ENCODE measurements at places on chromosomes 7 and 10.

GRCh38 chr7:47453093-47454061, 128.5 kb downstream of the TNS3 start:
- peak; percentile 38 for DNase-seq

- DNase-seq = no peak
These were observed 6.1 kb upstream of the UBE2H start for GRCh38 chr7:129958643-129959470.

GRCh38 chr10:49055221-49055849, 60.0 kb downstream of the VSTM4 start:
- no peak for DNase-seq

- no peak for DNase-seq
These were observed 11.3 kb downstream of the STARD3NL start for GRCh38 chr7:38189231-38189938.

GRCh38 chr7:155939350-155939749, 127.1 kb upstream of the SHH start:
- DNase-seq = no peak

GRCh38 chr7:66265566-66265965, 60.4 kb downstream of the TPST1 start:
- DNase-seq = no peak

DNA sequence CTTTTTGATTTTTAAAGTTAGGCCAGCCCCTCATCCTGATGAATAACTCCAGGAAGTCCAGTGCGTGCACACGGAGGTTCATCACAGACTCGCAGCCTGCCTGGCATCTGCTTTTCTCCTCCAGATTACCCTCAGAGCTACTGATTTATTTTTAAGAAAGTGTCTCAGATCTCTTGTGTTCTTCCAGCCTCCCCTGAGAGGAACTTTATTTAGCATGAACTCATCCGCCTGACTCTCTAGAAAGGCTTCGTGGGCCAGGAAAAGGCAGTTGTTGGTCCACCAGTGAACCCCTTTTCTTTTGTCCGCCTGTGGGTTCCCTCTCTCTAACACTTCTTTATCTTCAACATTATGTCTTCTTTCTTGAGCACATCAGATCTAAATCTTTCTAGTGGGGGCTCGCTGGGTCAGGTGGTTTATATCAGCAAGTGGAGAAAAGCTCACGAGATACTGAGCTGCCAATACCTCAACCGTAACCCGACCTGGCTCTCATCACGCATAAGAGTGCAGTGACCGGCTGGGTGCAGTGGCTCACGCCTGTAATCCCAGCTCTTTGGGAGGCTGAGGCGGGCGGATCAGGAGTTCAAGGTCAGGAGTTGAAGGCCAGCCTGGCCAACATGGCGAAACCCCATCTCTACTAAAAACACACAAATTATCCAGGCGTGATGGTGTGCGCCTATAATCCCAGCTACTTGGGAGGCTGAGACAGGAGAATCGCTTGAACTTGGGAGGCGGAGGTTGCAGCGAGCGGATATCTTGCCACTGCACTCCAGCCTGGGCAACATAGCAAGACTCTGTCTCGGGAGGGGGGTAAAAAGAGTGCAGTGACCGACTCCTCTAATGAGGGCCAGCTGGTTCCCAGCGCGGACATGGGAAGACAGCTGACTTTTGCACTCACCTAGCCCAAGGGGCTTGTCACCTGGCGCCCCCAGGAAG, 162.3 kb downstream of the CCDC3 start:
- DNase-seq = no peak

DNA sequence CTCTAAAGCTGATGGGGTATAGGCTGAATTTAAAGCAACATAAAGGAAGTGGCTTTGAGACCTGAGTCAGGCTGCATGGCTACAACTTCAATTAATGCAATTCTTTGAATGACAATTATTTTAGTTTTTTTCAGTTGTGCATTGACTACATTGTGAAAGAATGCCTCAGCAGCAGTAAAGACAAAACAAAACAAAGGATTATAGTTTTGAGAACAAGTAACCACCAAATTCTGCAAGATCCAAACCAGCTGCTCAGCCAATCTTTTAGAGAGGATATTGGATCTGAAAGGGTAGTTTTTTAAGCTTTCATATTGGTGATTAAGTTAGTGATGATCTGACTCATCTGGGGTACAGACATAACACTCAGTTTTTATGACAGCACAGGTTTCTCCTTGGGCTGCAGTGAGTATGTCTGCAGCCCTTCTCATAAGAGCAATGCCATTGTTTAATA, 40.6 kb upstream of the ABCA13 start:
- DNase-seq = no peak

DNA sequence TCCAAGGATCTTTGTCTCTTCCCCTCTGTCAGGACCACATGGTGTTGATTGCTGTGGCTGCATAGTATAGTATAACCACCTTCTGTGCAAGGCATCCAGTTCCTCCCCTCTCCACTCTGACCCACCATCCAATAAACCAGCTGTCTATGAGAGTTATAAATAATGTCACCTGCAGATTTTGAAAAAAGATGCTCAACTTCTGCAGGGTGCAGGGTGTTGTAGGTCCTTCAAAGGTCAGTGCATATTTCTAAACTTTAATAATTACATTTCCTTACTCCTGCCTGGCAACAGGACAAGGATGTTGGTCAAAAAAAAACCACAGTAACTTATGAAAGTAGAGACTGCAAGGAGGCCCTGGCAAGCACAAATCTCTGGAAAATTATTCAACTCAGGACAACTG, 166.2 kb downstream of the PKD1L1 start:
- no peak for DNase-seq

- DNase-seq = no peak
These were observed 11.9 kb downstream of the RGR start for GRCh38 chr10:84256510-84257342.

GRCh38 chr10:34736976-34737771, 77.9 kb downstream of the PARD3 start:
- no peak for DNase-seq

- DNase-seq = no peak
These were observed 4.3 kb upstream of the OR13A1 start for GRCh38 chr10:45319702-45320101.

- DNase-seq = no peak
These were observed 323.5 kb downstream of the ADARB2 start for GRCh38 chr10:1413823-1414222.

- no peak for DNase-seq
These were observed 19.8 kb downstream of the MAD1L1 start for GRCh38 chr7:2212906-2213305.

- no peak for DNase-seq
These were observed 770.8 kb downstream of the ANKRD7 start for GRCh38 chr7:118995350-118995749.

DNA sequence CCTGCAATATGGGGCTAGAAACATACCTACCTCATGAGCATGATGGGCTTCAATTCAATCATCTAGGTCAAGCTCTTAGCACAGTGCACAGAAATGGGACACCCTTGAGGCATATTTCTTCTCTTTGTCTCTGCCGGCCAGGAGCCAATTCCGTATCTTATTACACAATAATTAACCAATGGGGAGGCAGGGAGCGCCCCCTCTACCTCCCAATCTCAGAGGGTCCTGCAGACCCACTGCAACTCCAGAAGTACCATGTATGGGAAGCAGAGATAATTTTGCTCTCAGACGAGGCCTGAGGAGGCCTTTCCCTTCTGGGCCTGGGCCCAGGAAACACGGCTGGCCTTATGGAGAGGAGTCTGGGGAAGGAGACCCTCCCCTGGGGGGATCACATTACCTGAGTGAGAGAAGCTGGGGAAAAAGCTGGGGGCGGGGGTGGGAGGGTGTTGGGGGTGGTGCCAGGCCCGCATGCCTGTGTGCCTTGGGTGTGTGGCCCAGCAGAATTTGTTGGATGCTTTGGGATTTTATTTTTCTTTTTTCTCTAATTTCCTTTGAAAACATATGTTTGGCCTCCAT, 155.5 kb downstream of the UBE2H start:
- no peak for DNase-seq

DNA sequence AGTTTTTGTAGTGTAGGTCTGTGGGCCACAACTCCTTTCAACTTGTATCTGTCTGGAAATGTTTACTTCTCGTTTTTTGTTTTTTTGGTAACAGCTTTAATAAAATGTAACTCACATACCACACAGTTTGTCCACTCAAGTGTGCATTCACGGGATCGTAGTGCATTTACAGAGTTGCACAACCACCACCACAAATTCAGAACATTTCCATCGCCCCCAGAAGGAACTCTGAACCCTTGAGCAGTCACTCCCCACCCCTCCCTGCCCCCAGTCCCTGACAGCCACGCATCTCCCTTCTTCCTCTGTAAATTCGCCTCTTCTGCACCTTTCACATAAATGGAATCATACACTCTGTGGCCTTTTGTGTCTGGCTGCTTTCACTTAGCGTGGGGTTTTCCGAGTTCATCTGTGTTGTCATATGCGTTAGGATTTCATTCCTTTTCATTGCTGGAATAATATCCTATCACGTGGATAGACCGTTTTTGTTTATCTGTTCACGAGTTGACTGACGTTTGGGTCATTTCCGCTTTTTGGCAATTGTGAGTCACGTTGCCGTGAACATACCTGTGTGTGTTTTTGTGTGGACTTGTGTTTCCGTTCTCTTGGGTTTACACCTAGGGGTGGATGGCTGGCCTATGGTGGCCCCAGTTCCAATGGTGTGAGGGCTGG, 10.3 kb downstream of the JAKMIP3 start:
- no peak for DNase-seq

DNA sequence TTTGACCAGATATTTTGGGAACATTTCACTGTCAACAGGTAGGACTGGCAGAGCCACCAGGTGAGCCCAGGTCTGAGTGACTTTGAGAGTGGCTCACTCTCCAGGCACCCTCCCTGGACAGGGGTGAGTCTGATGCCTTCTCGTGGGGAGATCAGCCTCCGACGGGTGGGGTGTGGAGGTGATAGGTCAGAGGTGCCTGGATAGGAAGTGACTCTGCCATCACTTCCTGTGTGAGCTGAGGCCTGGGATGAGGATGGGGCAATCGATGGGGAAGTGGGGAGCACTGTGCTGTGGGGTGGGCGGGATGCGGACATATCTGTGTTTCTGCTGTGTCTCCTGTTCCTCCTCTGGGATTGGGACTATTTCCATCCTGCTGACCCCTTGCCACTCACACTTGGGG, 34.6 kb downstream of the IFT22 start:
- no peak for DNase-seq

DNA sequence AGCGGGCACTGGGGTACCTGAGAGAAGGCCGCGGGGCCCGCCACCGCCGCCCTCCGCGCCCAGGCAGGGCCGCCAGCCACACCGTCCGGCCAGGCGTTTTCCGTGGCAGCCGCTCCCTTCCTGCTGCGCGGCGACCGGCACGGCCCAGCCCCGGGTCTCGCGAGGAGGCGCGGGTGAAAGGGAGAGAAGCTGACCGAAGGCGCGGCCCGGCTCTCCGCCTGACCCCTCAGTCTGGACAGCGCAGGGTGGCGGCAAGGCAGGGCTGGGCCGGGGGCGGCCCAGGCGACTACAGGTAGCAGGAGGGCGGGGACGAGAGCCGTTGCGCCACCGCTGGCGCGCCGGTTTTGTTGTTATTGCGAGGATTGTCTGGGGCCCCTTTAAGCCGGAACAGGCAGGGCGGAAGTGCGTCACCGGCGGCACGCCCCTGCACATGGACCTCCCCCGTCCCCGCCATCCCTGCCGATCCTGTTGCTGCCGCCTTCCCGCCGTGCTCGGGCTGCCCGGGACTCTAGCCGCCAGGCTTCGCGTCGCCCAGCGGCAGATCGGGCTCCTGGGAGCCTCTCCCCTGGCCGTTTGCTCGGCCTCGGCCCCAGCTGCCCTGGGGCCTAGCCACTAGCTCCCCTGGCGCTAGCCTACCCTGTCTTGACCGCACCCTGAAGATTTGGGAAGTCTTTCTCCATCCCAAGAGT, at the start of gene HERPUD2:
Gene HERPUD2 (minus strand): TSS at position 352 of the 689 bp plus-strand sequence. CDS start 805 bp downstream, outside the sequence.
- peak; percentile 94 for DNase-seq

- DNase-seq = no peak
These were observed 220.3 kb downstream of the EBF3 start for GRCh38 chr10:129743738-129744133.

DNA sequence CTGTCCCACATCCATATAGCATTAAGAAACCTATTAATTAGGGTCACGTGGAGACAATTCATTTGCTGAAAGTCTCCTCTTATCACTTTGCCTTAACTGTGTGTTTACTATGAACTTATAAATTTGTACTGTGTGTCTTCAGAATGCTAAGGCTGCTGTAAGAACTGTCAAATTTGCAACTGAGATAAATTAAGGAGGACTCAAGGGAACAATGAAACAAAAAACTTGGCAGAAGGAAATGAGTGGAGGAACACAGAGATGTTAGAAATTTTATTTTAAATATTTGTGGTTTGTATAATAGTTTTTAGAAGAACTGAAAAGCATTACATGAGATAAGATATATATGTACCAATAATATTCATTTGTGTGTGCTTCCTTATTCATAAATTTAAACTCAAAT, 1005.3 kb upstream of the SORCS1 start:
- DNase-seq = no peak

DNA sequence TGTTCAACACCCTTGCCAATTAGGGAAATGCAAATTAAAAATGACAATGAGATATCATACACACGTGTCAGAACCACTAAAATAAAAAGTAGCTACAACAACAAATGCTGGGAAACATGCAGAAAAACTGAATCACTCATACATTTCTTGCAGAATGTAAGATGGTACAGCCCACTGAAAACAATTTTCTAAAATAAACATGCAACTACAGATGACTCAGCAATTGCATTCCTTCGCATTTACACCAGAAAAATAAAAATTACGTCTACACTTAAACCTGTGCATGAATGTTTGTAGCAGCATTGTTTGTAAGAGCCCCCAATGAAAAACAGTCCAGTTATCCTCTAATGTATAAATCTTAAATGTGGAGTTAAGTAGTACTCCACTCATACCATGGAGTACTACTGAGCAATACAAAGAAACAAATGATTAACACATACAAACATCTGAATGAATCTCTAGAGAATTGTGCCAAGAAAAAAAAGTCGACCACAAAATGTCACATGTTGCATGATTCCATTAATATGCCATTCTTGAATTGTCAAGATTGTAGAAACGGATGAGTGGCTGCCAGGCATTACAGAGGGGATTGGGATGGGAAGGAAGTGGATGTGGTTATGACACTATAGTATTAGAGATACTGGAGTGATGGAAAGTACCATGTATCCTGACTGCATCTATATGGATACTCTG, 134.6 kb upstream of the NPSR1 start:
- no peak for DNase-seq

DNA sequence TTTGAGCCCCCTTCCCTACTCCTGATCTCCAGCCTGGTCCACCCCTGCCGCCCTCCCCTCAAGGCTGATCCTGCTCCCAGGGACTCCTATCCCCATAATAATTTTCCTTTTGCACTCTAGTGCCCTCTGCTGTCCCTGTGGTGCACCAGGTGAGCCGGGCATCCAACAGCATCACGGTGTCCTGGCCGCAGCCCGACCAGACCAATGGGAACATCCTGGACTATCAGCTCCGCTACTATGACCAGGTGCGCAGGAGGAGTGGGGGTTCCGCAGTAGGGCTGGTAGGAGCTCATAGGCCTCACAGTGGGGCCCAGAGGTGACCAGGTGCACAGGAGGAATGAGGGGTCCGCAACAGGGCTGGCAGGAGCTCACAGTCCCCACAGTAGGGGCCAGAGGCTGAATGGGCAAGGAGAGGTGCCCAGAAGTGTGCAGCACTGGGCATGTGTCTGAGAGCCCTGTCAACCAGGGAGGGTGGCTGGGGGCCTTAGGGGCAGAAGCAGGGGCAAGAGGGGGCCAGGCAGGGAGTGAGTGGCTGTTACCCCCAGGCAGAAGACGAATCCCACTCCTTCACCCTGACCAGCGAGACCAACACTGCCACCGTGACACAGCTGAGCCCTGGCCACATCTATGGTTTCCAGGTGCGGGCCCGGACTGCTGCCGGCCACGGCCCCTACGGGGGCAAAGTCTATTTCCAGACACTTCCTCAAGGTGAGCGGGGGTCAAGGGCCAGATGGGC, 11.7 kb downstream of the EPHB6 start:
- DNase-seq = peak; percentile 26

GRCh38 chr7:22426463-22427094, 69.6 kb upstream of the RAPGEF5 start:
- no peak for DNase-seq

All from NCI-H345 (cell line).